Frontal cortex (tissue), 4 donors: ENCODE measurements at places on chromosomes 12 and 14. TPM values are rescaled to one million over a fixed set of nuclear protein-coding genes. Genes with fewer than 3 reads are reported as not detected.

GRCh38 chr12:86727160-86727559, 471.0 kb upstream of the MGAT4C start:
- no peak for DNase-seq

GRCh38 chr14:51401272-51401671, 161.2 kb downstream of the TMX1 start:
- DNase-seq = no peak

GRCh38 chr12:20492251-20492760, 124.0 kb downstream of the PDE3A start:
- DNase-seq = no peak

Gene CHGA
- 39.5 TPM for total RNA-seq
